Left renal pelvis (tissue), 4 donors: ENCODE measurements at places on chromosomes 16 and 17. TPM values are rescaled to one million over a fixed set of nuclear protein-coding genes. Genes with fewer than 3 reads are reported as not detected.

The PHF23 gene
- polyA plus RNA-seq = 56.2 TPM

The TOP2A gene
- 180 TPM for polyA plus RNA-seq

The DPEP3 gene
- polyA plus RNA-seq = 0.07 TPM

The NUP88 gene
- 76.2 TPM for polyA plus RNA-seq

The KCNJ12 gene
- 2.2 TPM for polyA plus RNA-seq

The SPPL2C gene
- not detected for polyA plus RNA-seq

The EMC8 gene
- 28.1 TPM for polyA plus RNA-seq

The MSI2 gene
- polyA plus RNA-seq = 46.8 TPM

The P2RX5 gene
- 2.0 TPM for polyA plus RNA-seq

- DNase-seq = no peak
Measured at GRCh38 chr16:15493466-15494180, 59.2 kb downstream of the BMERB1 start.

DNA sequence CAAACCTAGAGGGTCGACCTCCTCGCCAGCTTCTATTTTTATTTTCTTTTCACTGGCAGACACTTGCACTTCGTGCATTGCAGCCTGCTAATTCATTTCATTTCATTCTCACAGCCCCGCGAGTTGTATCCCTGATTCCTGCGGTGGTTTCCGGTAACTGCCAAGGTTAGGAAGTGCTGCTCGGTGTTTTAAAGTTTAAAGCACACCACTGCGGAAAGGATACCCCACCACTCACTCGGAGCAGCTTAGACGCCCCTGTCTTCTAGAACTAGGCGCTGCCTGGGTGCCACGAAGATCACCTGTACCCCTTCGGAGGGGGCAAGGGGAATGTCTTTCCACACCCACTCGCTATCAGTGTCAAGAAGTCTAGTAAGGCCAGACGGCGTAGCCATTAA, 509 bp downstream of the CNEP1R1 start:
- DNase-seq = no peak

- no peak for DNase-seq
Measured at GRCh38 chr16:80804056-80804525, 307 bp downstream of the CDYL2 start.

DNA sequence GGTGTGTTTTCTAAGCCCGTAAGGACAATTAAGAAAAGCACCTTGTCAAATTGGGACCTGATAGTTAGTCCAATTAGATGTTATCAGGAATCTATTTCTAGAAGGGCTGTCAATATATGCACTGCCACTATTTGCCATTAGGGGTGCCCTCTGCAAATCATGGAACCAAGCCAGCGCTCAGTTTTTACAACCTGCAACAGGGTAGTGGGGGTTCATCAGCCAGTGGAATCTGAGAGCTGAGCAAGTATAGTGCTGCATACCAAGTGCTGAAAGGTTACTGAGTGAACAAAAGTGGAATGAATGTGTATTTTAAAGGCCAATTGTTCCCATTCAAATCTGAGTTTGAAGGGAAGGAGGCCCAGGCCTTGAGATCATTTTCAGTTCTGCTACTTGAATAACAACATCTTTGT, 10.4 kb downstream of the PRR11 start:
- DNase-seq = no peak

DNA sequence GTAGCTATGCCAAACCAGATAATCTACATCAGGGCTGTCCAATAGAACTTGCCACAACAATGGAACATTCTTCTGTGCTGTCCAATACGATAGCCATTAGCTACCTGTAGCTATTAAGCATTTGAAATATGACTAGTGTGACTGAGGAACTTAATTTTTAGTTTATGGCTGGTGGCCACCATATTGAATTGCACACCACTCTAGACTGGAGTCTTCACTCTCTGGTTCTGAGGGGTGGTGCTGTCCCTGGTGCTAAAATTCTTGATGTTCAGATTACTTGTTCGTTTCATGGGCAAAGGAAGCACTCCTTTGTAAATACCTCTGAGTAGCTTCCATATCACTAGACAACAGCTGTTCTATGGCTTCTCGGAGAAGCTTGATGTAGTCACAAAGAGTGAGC, 296.6 kb downstream of the NPIPA8 start:
- DNase-seq = no peak

GRCh38 chr16:87575027-87575804, 27.1 kb upstream of the JPH3 start:
- DNase-seq = no peak

GRCh38 chr16:74574146-74574545, 32.8 kb downstream of the GLG1 start:
- no peak for DNase-seq
